ENCODE measurements at places on chromosomes 3 and 15. TPM values are rescaled to one million over a fixed set of nuclear protein-coding genes. Genes with fewer than 3 reads are reported as not detected.

GRCh38 chr15:66184936-66185790, 68.4 kb downstream of the MEGF11 start:
- H3K36me3 ChIP-seq: no peaks in the 10 kb centered on the region
- no peak for DNase-seq
- no peak overlapping the region for H3K4me3 ChIP-seq
- H3K27me3 ChIP-seq: peaks cover 24% of the 10 kb centered on the region
- no peaks in the 10 kb centered on the region for H3K4me1 ChIP-seq
- H3K27ac ChIP-seq: no peak overlapping the region

- no peak overlapping the region for H3K4me3 ChIP-seq
- no peak overlapping the region for H3K27ac ChIP-seq
- H3K4me1 ChIP-seq: peaks cover 11% of the 10 kb centered on the region
- no peak for DNase-seq
- peaks cover 4% of the 10 kb centered on the region for H3K36me3 ChIP-seq
These were observed 54.0 kb upstream of the MYZAP start for GRCh38 chr15:57537488-57538264.

GRCh38 chr3:8761866-8762265, 7.5 kb downstream of the OXTR start:
- H3K27me3 ChIP-seq: peaks cover 6% of the 10 kb centered on the region
- DNase-seq: no peak
- H3K4me3 ChIP-seq: no peak overlapping the region
- no peaks in the 10 kb centered on the region for H3K4me1 ChIP-seq

- H3K36me3 ChIP-seq: no peaks in the 10 kb centered on the region
- peak overlapping the region; percentile 11 for H3K27ac ChIP-seq
- H3K27me3 ChIP-seq: no peaks in the 10 kb centered on the region
- no peak for DNase-seq
- peaks cover 30% of the 10 kb centered on the region for H3K4me1 ChIP-seq
These were observed 25.0 kb downstream of the ADAM10 start for GRCh38 chr15:58724466-58724865.

The SUCNR1 gene
- not detected for total RNA-seq

The STX19 gene
- total RNA-seq: not detected

The AMIGO3 gene
- 0.72 TPM for total RNA-seq

Data from activated T-cell treated with anti-CD3 and anti-CD28 coated beads, Interleukin-2, amount 50 U/mL, for 72 hours (primary cell).